ENCODE measurements at places on chromosomes 1 and 21.

GRCh38 chr1:239537795-239538194, 151.4 kb downstream of the CHRM3 start:
- no peak for DNase-seq

GRCh38 chr1:120178799-120179756, 2.8 kb upstream of the SEC22B start:
- DNase-seq: no peak

GRCh38 chr21:41612674-41613532, 104.9 kb upstream of the TMPRSS2 start:
- peak; percentile 5 for DNase-seq

GRCh38 chr1:111192658-111193519, 7.6 kb downstream of the DENND2D start:
- DNase-seq: no peak

GRCh38 chr1:226125097-226125630, 61.4 kb downstream of the ACBD3 start:
- peak; percentile 87 for DNase-seq

DNA sequence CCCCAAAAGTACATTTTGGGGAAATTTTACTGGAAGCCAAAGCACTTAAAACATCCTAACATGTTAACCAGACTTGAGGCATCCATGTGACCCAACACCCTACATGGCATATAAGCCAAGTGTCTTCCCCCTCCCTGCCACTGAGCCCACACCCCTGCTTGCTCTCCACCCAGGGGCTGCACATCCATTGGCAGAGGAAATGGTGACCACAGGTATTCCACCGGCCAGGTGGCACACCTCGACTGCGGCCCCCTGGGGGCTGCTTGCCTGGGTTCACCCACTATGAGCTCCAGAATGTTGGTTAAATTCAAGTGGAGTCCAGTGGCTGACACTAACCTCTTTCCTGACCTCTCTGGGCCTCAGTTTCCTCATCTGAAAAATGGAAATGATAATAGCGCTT, 64.4 kb upstream of the FAM20B start:
- DNase-seq: no peak

DNA sequence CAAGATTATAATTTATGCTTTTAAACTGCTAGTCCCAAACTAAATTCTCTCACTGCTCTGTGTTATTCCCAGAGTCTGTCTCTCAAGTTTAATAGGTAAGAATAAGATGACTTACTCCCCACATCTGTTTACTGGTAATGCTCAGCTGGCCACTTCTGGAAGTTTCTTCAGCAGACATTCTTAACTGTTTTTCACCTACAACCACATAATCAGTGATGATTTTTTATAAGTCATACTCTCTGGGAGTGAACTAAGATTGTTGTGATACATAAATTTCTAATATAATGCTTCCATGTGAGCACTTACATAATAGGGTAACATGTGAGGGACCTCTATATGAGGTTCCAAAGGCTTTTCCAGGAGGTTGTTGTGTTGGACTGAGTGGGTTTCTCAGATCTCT, 8.7 kb downstream of the SLAMF7 start:
- DNase-seq: no peak

- DNase-seq: no peak
Observed at GRCh38 chr1:79323239-79324025, 316.9 kb upstream of the ADGRL4 start.

- peak; percentile 97 for DNase-seq
Observed at GRCh38 chr1:160519642-160520435, 3.2 kb downstream of the SLAMF6 start.

GRCh38 chr1:33167650-33168447, 14.0 kb downstream of the TRIM62 start:
- DNase-seq: no peak

All from NCI-H1694 (cell line).